ENCODE measurements at places on chromosomes 6 and 20.

GRCh38 chr6:154230393-154230792 is 126.2 kb downstream of the IPCEF1 start:
- DNase-seq, result no peak

- DNase-seq, result no peak
Measured at GRCh38 chr6:22888163-22888752, 318.9 kb downstream of the HDGFL1 start.

GRCh38 chr20:5947276-5947675 is 3.1 kb downstream of the TRMT6 start:
- DNase-seq, result no peak

- DNase-seq, result no peak
Measured at GRCh38 chr6:80227545-80228105, 121.2 kb downstream of the BCKDHB start.

DNA sequence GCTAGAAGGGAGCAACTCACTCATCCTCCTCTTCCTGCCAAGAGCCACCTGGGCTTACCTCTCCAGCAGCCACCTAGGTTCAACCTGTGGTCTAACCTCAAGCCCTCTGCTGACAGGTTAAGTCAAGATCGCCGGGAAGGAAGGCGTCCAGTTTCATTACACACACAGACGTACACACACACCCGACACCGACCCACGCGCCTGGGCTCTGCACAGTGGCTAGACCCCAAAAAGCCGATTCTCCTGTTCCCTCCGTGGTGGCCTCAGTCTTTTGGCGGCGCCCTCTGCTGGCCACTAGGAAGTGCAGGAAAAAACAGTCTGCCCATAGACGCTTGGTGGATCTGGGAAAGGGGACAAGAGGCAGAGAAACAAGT is 52.8 kb downstream of the MRPL14 start:
- DNase-seq, result peak; percentile 55
